Activated CD4-positive, alpha-beta T cell treated with anti-CD3 and anti-CD28 coated beads for 24 hours (primary cell): ENCODE measurements at places on chromosomes 1 and 21.

GRCh38 chr1:181251001-181251712 is 162.7 kb downstream of the IER5 start:
- no peak for DNase-seq

GRCh38 chr1:152495066-152495675 is 15.4 kb upstream of the LCE5A start:
- DNase-seq, result no peak

- no peak for DNase-seq
Measured at GRCh38 chr1:53249706-53250105, 11.4 kb upstream of the MAGOH start.

- DNase-seq, result no peak
Measured at GRCh38 chr1:41153750-41154274, 88.3 kb downstream of the SCMH1 start.

DNA sequence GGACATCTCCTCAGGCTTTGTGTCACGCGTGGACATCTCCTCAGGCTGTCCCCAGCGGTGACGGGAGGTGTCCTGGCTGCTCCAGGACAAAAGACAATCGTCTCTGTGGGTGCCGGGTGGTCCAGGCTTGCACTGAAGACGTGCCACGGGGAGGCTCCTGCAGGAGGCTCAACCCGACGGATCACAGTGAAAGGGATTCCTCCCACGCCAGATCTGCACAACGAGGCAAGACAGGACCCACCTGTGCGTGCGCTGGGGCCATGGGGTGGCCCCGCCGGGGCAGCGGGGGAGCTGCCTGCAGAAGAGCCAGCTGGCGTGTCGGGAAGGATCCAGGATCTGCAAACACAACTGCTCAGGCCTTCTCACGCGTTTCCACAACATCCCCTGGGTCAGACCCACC is 18.8 kb upstream of the ARHGEF16 start:
- DNase-seq, result no peak

DNA sequence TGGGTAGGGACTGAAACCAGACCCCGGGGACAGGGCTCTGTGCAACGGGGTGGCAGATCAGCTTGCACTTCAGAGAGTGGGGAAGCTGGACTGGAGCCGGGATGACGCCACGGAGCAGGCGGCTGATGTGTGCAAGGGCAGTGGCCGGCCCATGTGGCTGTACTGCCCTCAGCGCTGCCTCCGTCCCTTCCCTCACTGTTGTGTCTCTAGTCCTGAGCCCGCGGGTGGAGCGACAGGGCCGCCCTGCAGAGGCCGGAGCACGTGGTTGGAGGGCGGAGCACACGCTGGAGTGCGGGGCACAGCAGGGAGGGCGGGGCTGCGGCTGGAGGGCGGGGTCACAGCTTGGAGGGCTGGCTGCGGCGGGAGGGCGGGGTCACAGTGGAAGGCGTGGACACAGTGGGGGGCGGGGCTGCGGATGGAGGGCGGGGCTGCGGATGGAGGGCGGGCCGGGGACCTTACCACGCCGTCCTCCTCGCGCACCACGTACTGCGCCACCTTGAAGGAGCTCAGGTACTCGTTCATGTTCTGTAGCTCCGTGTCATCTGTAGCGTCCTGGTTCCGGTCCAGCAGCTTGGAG is 52.4 kb downstream of the CHD5 start:
- DNase-seq, result peak; percentile 60

GRCh38 chr21:24935991-24936390 is 671.3 kb downstream of the MRPL39 start:
- DNase-seq, result no peak

GRCh38 chr1:8423269-8423691 is 105.4 kb downstream of the SLC45A1 start:
- DNase-seq, result peak; percentile 15

- DNase-seq, result peak; percentile 53
Measured at GRCh38 chr1:233295237-233295974, at the start of gene PCNX2. Gene PCNX2 (minus strand): TSS chr1:233295725. CDS start chr1:233295478, 247 bp downstream.

- DNase-seq, result no peak
Measured at GRCh38 chr1:21490774-21491487, 18.3 kb upstream of the ALPL start.

DNA sequence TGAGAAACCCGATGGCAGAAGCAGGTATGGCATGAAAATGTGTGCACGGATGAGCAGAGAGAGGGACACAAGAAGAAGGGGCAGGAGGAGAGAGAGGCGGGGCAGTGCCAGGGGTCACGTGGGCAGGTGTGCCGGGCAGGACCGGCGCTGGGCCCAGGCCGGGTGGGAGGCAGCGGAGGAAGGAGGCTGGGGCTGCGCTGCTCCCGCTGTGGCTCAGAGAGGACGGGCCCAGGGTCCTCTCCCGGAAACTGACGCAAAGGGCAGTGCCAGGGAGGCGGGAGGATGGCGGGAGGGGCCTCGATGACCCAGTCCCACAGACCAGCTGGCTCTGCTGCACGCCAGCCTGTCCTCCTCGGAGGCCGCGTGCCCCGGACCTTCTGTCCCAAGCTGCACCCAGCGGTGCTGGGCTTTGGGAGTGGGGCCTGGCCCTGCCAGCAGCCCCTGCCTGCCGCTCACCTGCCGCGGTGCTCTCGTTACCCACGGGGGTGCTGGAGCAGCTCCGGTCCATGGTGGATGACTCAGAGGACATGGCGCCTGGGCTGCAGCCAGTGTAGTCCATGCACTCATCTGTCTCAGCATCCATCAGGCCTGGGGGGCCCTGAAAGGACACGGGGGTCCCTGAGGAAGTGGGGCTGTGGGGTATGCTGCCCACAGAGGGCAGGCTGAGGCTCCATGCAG is 153.9 kb downstream of the CASZ1 start:
- DNase-seq, result no peak

GRCh38 chr1:111776391-111776790 is 20.7 kb downstream of the DDX20 start:
- no peak for DNase-seq
